ENCODE measurements at places on chromosomes 3 and 15.

GRCh38 chr3:169091196-169091823 lies 572.2 kb downstream of the MECOM start:
- DNase-seq = no peak

DNA sequence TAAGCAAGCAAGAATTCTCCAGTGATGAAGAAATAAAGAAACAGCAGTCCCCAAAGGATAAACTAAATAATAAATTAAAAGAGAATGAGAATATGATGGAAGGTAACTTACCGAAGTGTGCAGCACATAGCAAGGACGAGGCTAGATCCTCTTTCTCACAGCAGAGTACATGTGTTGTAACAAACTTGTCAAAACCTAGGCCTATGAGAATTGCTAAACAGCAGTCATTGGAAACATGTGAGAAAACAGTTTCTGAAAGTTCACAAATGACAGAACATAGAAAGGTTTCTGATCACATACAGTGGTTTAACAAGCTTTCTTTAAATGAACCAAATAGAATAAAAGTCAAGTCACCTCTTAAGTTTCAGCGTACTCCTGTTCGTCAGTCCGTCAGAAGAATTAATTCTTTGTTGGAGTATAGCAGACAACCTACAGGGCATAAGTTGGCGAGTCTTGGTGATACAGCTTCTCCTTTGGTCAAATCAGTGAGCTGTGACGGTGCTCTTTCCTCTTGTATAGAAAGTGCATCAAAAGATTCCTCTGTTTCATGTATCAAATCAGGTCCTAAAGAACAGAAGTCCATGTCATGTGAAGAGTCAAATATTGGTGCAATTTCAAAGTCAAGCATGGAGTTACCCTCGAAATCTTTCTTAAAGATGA lies 4.5 kb upstream of the SCG5 start:
- DNase-seq = no peak

DNA sequence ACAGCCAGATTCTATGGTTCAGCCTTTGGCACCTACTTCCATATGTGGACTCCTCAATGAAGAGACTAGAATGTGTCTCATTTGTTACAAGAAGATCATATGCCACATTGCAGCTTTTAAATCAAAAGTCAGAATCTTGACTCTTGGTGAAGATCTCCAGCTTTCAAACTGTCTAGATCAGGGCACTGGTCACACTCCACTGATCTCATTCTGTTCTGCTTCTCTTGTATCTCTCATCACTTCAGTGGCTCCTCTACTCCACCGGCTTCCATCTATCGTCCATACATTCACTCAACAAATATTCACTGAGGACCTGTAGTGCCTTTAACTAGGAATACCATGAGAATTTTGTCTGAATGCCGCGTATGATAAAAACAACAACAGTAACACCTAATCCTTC lies 203.3 kb upstream of the LPP start:
- DNase-seq = peak; percentile 29

DNA sequence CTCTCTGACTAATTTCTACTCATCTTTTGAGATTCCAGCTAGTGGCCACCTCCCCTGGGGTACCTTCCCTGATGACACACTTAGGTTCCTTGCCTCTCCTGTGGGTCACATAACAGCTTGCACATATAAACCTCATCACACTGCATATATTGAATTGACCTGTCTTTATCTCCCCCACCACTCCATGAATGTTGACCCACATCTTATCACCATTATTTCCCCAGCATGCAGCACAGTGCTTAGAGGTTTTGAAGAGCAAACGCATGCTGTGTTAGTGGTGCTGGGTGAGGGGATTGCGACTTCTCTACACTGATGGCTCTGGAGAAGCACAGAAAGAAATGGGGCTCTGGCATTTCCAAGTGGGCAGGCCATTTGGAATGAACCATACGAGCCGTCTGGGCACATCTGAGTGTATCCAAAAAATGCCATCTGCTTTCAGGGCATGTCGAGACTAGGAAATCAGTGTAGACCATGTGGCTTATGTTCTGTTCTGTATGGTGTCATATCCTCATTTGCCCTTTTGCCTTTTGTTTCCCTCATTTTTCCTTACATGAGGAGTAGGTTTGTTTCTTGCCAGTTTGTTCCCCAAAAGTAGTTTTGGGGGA lies 333.2 kb upstream of the TRIM42 start:
- DNase-seq = no peak

DNA sequence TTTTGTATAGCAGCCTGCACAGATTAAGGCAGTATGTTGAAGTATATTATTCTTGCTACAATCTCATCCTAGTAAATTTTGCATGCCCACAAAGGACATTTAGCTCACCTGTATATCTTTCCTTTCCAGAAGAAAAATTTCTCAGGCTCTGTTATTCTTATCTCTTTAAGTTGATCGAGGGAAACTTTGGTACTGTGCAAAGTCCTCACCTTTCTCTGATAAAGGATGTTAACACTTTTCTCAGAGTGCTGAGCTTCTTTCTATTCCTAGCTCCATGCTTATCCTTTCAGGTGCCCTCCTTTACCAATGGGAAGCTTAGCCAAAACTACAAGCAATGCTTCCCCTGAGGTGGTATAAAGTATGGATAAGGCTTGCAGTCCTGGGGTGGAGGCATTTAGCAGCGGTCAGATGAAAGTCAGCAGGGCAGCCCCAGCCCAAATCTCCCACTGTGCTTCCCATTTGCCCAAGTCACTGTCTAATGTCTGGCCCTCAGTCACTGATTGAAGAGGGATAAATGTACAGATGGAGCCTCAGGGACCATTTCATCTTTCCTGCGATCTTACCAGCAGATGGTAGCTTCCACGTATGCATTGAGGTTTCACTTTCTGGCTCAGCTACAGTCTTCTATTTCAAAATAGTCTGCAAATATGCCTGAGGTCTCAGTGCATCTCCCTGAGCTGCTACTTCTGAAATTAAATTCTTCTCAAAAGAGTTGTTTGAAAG lies 127.8 kb upstream of the P2RY1 start:
- DNase-seq = no peak

- DNase-seq = no peak
Observed at GRCh38 chr15:33494306-33494705, 183.5 kb downstream of the RYR3 start.

DNA sequence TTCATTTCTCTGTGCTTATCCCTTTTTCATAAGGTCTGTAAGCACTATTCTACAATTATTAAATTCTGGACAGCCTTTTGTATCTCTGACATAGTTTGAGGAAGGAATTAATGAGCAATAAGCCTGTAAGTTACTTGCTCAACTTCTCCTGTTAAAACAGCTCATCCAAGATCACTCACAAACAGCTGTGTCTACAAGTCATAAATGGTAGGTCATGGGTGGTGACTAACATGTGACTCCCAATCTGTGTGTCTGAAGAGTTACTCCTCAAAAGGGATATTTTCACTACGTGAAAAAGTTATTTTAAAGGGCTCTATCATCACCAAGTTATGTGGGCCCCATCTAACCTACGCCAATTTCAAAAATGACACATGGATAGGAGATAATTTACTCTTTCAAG lies 145.2 kb upstream of the CBLB start:
- no peak for DNase-seq

- no peak for DNase-seq
Observed at GRCh38 chr3:157751386-157751785, 248.2 kb upstream of the VEPH1 start.

GRCh38 chr3:123733341-123733740 lies 148.5 kb upstream of the HACD2 start:
- DNase-seq = no peak

DNA sequence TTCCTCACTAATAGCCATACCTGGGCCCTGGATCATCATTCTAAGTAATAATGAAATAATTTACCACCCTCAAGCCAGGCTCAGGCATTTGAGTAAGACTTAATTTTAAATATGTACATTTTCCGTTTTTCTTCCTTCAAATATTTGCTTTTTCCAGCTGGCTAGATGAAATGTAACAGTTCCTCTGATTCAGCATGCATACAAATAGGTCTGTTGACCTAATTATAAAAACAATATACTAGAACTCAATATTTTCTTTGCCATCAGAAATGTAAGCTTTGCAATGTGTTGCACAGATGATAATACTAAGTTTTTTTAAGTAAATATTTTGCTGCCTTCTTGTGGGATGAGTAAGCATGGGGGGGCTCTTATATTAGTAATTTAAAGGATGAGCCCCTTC lies 91.6 kb downstream of the FEZF2 start:
- no peak for DNase-seq

- peak; percentile 95 for DNase-seq
Observed at GRCh38 chr15:70152070-70152480, 54.4 kb upstream of the TLE3 start.

DNA sequence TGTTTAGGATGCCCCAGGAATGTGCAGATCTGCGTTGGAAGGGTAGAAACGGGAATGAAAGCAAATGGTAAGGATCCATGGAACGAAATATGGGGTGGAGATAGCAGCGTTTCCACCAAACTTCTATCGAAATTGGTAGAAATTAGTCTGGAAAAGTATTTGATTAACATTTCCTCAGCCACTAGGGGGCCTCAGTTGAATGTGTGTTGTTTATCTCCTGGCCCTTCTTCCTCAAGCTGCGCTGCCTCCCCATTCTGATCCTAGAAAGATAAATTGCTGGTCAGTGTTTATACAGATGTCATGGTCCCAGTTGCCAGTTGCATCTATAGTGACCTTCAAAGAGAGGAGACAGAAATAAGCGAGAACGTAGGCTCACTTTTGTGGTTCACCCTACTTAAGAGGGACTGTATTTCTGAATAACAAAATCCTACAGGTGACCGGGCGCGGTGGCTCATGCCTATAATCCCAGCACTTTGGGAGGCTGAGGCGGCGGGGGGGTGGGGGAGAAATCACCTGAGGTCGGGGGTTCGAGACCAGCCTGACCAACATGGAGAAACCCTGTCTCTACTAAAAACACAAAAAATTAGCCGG lies 457.1 kb downstream of the SQOR start:
- DNase-seq = peak; percentile 52

GRCh38 chr3:194080436-194080835 lies 55.5 kb upstream of the HES1 start:
- no peak for DNase-seq

DNA sequence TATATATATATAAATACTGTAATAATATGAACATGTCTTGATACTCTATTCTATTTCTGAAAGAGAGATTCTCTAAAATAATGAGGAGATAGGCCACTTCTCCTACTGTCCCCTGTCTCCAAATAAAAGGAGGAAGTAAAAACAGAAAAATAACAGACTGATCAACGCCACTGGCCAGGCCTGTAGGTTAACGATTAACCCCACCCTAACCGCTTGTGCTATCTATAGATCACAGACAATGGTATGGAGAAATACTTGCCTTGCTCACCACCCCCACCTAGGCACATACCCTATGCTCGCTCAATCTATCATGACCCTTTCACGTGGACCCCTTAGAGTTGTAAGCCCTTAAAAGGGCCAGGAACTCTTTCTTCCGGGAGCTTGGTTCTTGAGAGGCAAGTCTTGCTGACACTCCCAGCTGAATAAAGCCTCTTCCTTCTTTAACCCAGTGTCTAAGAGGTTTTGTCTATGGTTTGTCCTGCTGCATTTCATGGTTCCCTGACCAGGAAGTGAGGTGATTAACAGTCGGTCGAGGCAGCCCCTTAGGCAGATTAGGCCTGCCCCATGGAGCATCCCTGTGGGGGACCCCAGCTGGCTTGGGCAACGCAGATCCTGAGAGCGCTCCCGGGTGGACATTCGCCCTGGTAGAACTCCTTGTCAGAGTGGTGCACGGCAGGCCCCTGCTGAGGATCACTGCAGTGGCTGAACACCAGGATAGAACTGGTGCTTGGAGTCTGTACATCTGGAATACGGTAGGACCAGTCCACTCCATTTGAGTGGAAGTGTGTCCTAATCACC lies 521.8 kb upstream of the CNTN3 start:
- no peak for DNase-seq

- DNase-seq = no peak
Observed at GRCh38 chr3:150098621-150099020, 127.9 kb upstream of the PFN2 start.

Measured in KBM-7 (cell line).